K562 (cell line): ENCODE measurements at places on chromosomes 2 and 18. TPM values are rescaled to one million over a fixed set of nuclear protein-coding genes. Genes with fewer than 3 reads are reported as not detected.

Gene SCN1A
- total RNA-seq, result not detected in 2 replicates

DNA sequence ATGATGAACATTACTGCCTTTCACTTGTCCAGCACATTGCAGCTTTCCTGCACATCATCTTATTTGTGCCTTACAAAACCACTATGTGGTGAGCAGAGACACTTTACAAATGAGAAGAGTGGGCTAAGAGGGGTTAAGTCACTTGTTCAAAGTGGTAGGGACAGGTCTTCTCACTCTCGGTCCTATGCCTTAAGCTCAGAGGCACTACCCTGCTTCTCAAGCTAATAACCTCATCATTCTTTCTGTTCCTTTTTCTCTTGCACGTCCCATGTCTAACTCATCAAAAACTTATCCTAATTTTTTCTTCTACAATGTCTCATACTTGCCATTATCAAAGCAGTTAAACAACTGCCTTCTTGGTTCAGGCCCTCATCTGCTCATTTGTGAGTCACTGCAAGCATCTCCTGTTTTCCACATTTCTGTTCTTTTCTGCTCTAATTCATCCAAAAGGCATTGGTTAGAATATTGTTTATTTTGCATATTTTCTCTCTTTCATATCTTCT is 21.9 kb upstream of the NCOA1 start:
- no peak for DNase-seq
- no peaks in the 10 kb centered on the region for H3K4me1 ChIP-seq
- no peak overlapping the region for H3K4me3 ChIP-seq
- no peaks in the 10 kb centered on the region for H3K36me3 ChIP-seq
- H3K27me3 ChIP-seq, result no peaks in the 10 kb centered on the region

DNA sequence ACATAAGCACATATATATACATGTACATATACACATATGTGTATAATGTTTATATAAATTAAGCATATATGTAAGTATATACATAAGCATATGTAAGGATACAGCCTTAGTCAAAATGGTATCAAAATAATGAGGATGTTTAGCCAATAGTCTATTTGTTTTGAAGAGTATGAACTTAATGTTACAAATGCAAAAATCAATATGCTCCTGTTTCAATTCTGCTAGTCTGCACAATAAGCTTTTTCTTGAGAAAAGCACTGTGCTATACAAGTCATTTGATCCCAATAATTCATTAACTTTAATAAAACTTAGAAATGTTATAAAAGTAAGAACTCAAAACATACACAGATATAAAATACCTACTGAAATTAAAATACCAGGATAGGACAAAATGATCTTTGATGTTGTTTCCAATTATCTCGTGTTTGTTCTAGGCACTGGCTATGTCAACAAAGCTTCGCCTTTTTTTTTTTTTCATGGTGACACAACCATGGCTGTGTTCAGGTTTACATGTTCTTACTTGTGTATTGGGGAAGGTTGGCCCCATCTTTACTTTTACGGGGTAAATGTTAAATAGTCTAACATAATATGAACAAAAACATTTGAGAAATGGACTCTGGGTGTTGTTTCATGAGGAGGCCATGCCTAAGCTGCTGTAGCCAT is 271.1 kb upstream of the CDH19 start:
- no peak for DNase-seq
- no peaks in the 10 kb centered on the region for H3K36me3 ChIP-seq
- no peaks in the 10 kb centered on the region for H3K4me1 ChIP-seq
- H3K27me3 ChIP-seq, result no peaks in the 10 kb centered on the region
- no peak overlapping the region for H3K27ac ChIP-seq
- no peak overlapping the region for H3K4me3 ChIP-seq

GRCh38 chr2:69083235-69083748 is 70.3 kb downstream of the ANTXR1 start:
- no peaks in the 10 kb centered on the region for H3K36me3 ChIP-seq
- no peak overlapping the region for H3K4me3 ChIP-seq
- 0 out of 3 replicates have a peak, but pooled peaks cover 10% of the 10 kb centered on the region for H3K4me1 ChIP-seq

Gene LOXL3
- 0.58 and 0.76 TPM in 2 replicates for total RNA-seq

- H3K36me3 ChIP-seq, result no peaks in the 10 kb centered on the region
- H3K27ac ChIP-seq, result no peak overlapping the region
- DNase-seq, result no peak
Measured at GRCh38 chr2:238987352-238987981, 139.6 kb downstream of the TWIST2 start.

DNA sequence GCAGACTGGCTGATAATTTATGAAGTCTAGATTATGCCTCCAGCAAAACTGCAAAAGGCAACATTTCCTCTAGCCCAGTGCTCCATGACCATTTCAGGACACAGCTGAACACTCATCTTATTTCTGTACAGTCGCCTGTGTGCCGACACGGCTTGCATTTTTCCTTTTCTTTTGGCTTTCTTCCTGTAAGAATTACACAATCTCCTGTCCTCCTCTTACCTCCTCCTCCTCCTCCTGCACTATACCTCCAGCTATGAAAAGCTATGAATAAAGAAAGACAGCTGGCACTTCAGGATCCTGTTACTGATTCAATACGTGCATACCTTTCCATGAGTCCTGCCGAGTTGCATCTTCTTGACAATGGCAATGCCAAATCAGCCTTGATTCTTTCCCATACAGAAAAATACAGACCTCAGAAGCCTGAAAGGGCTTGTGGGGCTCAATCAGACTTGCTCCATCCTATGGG is 32.2 kb upstream of the TRIB2 start:
- H3K4me1 ChIP-seq, result no peaks in the 10 kb centered on the region
- 0 out of 3 replicates have a peak, but pooled peaks cover 3% of the 10 kb centered on the region for H3K27me3 ChIP-seq
- H3K36me3 ChIP-seq, result no peaks in the 10 kb centered on the region
- no peak overlapping the region for H3K4me3 ChIP-seq
- no peak for DNase-seq

GRCh38 chr18:44973282-44973681 is 292.6 kb downstream of the SETBP1 start:
- DNase-seq, result no peak
- H3K27ac ChIP-seq, result no peak overlapping the region
- H3K36me3 ChIP-seq, result no peaks in the 10 kb centered on the region

Gene PID1
- total RNA-seq, result 0.20 TPM in 1 of 2 replicates, not detected in the other

GRCh38 chr2:149954981-149955600 is 367.5 kb upstream of the MMADHC start:
- no peaks in the 10 kb centered on the region for H3K36me3 ChIP-seq
- no peak overlapping the region for H3K27ac ChIP-seq
- no peak overlapping the region for H3K4me3 ChIP-seq
- H3K4me1 ChIP-seq, result no peaks in the 10 kb centered on the region
- no peaks in the 10 kb centered on the region for H3K27me3 ChIP-seq
- DNase-seq, result no peak

- no peaks in the 10 kb centered on the region for H3K36me3 ChIP-seq
- no peak for DNase-seq
- H3K4me1 ChIP-seq, result no peaks in the 10 kb centered on the region
- H3K4me3 ChIP-seq, result no peak overlapping the region
- H3K27me3 ChIP-seq, result no peaks in the 10 kb centered on the region
Measured at GRCh38 chr2:83725735-83726134, 733.3 kb downstream of the SUCLG1 start.

DNA sequence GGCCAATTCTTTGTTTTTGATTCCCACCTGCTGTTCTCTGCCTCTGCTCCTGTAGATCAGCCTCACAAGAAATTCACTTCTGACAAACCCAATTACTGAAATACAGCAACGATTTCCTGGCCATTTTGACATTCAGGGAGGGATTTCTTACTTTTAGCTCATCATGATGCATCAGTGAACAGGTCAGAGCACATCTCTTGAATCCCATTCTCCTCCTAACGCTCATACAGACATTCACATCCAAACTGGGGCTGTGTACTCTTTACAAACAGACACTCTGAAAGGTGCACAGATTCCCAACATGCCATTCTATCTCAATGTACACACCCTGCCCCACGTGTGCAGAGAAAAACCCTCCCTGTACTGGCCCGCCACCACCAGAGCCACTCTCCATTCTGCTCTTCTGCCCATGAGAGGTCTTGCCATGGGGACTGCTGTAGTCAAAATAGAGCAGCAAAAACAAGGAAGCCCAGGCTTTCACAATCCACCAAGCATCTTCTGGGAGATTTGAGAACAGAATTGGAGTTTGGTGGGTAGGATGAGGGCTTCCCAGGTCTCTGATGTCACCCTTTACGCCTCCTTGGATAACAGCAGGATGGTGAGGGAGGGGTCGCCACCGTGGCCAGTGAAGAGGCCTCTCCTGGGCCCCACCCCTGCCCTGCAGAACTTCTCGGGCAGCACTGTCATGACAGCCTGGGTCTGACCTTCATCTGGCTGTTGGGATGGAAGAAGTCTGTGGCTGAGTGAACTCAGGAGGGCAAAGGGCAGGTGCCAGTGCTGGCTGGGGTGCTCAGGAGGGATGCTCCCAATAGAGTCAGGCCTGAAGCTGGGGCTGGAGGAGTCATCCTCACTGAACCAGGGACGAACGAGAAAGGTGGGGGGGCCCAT is 41.9 kb upstream of the ZFP36L2 start:
- H3K27ac ChIP-seq, result no peak overlapping the region; the same call in 2 of the 3 replicates
- peaks cover 10% of the 10 kb centered on the region for H3K4me1 ChIP-seq
- DNase-seq, result no peak

DNA sequence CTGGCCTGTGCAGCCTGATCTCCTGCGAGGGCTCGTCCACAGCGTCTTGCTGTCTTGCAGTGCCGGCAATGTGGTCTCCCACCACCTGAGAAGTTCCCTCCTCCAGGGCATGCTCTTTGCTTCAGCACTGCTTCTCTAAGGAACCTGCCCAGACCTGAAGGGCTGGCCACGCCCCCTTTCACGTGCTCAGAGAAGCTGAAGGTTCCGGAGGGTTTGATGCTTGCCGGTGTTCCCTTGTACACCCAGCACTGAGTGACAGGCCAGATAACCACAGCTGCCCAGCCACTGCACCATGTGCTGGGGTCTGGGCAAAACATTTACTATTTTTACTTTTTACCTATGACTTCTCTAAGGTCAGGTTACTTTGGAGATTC is 1.7 kb upstream of the POLR2D start:
- no peak overlapping the region for H3K4me3 ChIP-seq
- H3K27me3 ChIP-seq, result no peaks in the 10 kb centered on the region
- H3K36me3 ChIP-seq, result peaks cover 30% of the 10 kb centered on the region
- DNase-seq, result peak; percentile 73
- H3K4me1 ChIP-seq, result peaks cover 29% of the 10 kb centered on the region
- H3K27ac ChIP-seq, result peak overlapping the region; percentile 36; the same call in 1 of the 3 replicates

DNA sequence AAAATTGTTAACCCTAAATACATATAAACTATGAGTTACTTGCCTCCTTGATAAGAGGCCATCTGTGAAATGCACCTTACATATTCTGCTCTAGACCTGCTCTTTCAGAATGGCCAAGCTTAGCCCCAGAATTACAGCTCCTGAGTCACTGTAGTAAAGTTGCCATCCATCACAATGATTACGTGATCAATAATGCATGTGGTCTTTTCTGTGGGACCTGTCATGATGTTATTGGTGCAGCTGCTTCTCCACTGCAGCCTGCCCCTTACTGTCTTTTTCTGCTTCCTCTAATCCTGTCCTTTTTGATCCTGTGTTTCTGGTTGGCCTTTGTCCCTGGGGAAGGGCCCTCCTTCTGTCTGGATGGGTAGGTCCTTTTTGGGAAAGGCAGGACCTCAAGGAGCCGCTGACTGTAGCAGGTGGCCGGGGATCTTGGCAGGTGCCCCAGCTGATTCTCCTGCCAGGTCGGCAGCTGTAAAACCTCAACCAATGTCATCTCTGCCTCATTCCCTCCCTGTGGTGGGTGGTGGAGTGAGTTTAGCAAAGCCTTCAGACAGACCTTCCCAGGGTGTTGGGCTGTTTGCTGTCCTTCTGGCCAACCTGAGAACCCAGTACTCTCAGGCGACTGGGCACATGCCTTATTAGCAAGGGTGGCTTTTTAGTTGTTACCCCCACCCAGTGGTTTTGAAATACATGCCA is 126.2 kb upstream of the EML6 start:
- no peak for DNase-seq
- peak overlapping the region; percentile 64; the same call in 1 of the 3 replicates for H3K27ac ChIP-seq
- H3K4me3 ChIP-seq, result no peak overlapping the region
- no peaks in the 10 kb centered on the region for H3K27me3 ChIP-seq

Gene RAB6D
- total RNA-seq, result not detected in 2 replicates

Gene EFHD1
- 5.1 and 5.2 TPM in 2 replicates for total RNA-seq

- no peak overlapping the region for H3K4me3 ChIP-seq
- H3K27ac ChIP-seq, result no peak overlapping the region
- H3K4me1 ChIP-seq, result no peaks in the 10 kb centered on the region
- no peaks in the 10 kb centered on the region for H3K36me3 ChIP-seq
Measured at GRCh38 chr2:77328134-77328931, 193.8 kb downstream of the LRRTM4 start.

DNA sequence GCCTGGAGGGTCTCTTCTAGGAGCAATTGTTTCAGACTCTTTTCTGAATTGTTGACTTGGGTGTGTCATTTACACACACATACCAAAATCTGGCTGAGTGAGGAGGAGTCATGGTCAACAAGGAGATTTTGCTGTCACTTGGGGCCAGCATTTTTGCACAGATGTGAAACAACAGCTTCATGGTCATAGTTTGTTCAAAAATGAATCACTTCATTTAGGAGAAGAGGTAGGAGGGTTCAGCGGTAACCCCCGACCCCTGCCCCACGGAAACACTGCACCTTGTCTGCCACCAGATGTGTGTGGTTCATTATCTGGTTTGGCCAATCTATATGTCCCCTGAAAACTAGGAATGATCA is 42.2 kb downstream of the LBH start:
- H3K4me1 ChIP-seq, result peaks cover 15% of the 10 kb centered on the region; the same call in 2 of the 3 replicates
- DNase-seq, result no peak
- no peaks in the 10 kb centered on the region for H3K36me3 ChIP-seq
- no peak overlapping the region for H3K4me3 ChIP-seq
- no peak overlapping the region for H3K27ac ChIP-seq

DNA sequence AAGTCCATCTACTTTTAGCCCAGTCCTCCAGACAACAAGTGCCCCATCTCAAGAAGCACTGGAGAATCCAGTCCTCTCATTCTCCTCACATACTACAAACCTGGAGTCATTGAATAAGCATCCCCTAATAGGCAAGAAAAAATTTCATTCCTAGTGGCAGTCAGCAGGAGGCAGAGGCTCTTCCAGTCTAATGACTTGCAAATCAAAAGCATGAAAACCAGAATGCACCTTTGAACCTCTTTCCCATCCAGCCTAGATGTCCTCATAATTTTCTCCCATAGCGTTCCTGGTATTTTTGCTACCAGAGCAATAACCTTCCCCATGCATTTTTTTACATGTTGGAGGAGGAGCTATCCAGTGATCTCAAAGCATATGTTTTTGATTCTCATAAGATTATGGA is 252.6 kb downstream of the TTC32 start:
- no peak overlapping the region for H3K4me3 ChIP-seq
- no peak overlapping the region for H3K27ac ChIP-seq
- no peaks in the 10 kb centered on the region for H3K36me3 ChIP-seq
- no peaks in the 10 kb centered on the region for H3K4me1 ChIP-seq
- DNase-seq, result no peak
